CD4-positive, alpha-beta memory T cell (primary cell): ENCODE measurements at places on chromosomes 2 and 18. TPM values are rescaled to one million over a fixed set of nuclear protein-coding genes. Genes with fewer than 3 reads are reported as not detected.

GRCh38 chr2:17800693-17801458, 15.4 kb upstream of the MSGN1 start:
- no peaks in the 10 kb centered on the region for H3K27me3 ChIP-seq
- no peaks in the 10 kb centered on the region for H3K36me3 ChIP-seq
- no peak for DNase-seq

- no peaks in the 10 kb centered on the region for H3K36me3 ChIP-seq
- H3K4me1 ChIP-seq, result peaks cover 6% of the 10 kb centered on the region
- DNase-seq, result no peak
- H3K27me3 ChIP-seq, result no peaks in the 10 kb centered on the region
- no peak overlapping the region for H3K27ac ChIP-seq
Observed at GRCh38 chr2:176821350-176821749, 391.2 kb upstream of the HNRNPA3 start.

DNA sequence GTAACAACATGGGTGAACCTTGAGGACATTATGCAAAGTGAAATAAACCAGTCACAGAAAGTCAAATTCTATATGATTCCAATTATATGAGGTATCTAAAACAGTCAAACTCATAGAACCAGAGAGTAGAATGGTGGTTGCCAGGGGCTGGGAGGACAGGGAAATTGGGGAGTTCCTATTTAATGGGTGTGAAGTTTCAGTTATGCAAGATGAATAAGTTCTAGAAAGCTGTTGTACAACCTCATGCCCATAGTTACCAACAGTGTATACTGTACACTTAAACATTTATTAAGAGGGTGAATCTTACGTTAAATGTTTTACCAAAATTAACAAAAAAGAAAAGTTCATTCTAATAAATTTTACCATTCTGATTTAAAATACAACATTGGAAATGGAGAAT, 92.7 kb upstream of the WDSUB1 start:
- no peaks in the 10 kb centered on the region for H3K27me3 ChIP-seq
- no peak overlapping the region for H3K4me3 ChIP-seq
- H3K4me1 ChIP-seq, result no peaks in the 10 kb centered on the region
- DNase-seq, result no peak

Gene CCT4
- total RNA-seq, result 101 TPM

Gene LINC00305
- total RNA-seq, result not detected

Gene RAB27B
- total RNA-seq, result 3.1 TPM
